Activated CD4-positive, alpha-beta T cell treated with anti-CD3 and anti-CD28 coated beads for 36 hours (primary cell): ENCODE measurements at places on chromosomes 11 and 22. TPM values are rescaled to one million over a fixed set of nuclear protein-coding genes. Genes with fewer than 3 reads are reported as not detected.

- H3K27ac ChIP-seq: no peak overlapping the region
- H3K4me3 ChIP-seq: no peak overlapping the region
- H3K27me3 ChIP-seq: peaks cover 4% of the 10 kb centered on the region
- DNase-seq: no peak
- H3K4me1 ChIP-seq: no peaks in the 10 kb centered on the region
These were observed 134.2 kb upstream of the CARD18 start for GRCh38 chr11:105273660-105274280.

GRCh38 chr22:37519268-37520195 is at the start of gene CARD10:
TSS of gene CARD10 (minus strand) at chr22:37519415. CDS start at chr22:37519200, 215 bp downstream.
- peaks cover 4% of the 10 kb centered on the region for H3K4me1 ChIP-seq
- no peak within 1 kb of the TSS for H3K27ac ChIP-seq
- DNase-seq: no peak

- no peaks in the 10 kb centered on the region for H3K36me3 ChIP-seq
- no peak for DNase-seq
- no peaks in the 10 kb centered on the region for H3K27me3 ChIP-seq
- H3K27ac ChIP-seq: no peak overlapping the region
- H3K4me1 ChIP-seq: no peaks in the 10 kb centered on the region
- H3K4me3 ChIP-seq: no peak overlapping the region
These were observed 45.8 kb upstream of the FIBIN start for GRCh38 chr11:26947904-26948639.

GRCh38 chr22:49958931-49959781 is 1.4 kb upstream of the PIM3 start:
- no peaks in the 10 kb centered on the region for H3K27me3 ChIP-seq
- peak overlapping the region; percentile 81 for H3K4me3 ChIP-seq
- DNase-seq: no peak
- peaks cover 15% of the 10 kb centered on the region for H3K4me1 ChIP-seq

DNA sequence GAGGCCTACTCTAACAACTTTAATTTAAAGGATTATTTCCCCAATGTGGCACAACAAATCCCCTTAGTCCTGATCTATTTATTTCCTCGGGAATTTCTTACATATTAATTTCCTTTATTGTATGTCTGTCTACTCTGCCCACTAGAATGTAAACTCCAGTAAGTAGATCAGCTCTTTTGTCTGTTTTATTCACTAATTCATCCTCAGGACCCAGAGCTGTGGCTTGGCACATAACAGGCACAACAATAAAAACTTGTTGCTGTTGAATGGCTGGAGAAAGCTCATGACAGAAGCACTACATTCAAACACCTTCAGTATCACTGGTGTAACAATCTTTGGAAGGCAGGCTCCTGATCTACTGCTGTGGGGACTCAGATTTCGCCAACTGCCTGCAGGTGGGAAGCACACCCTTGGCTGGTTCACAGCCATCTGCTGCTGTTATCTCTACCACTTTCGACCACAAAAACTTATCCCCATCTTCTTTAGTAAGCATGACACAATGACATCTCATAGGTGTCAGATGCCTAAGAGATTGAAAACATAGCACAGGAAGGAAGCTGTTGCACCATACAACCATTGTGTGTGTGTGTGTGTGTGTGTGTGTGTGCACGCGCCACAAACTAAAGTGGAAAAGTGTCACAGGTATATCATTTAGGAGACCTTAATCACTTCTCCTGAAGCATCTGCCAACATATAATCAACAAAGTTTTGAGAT is 11.9 kb downstream of the HIRA start:
- peaks cover 56% of the 10 kb centered on the region for H3K4me1 ChIP-seq
- DNase-seq: peak; percentile 65
- peaks cover 10% of the 10 kb centered on the region for H3K36me3 ChIP-seq

GRCh38 chr11:2102132-2102882 is 36.9 kb downstream of the IGF2 start:
- no peak overlapping the region for H3K27ac ChIP-seq
- H3K4me3 ChIP-seq: no peak overlapping the region
- peaks cover 8% of the 10 kb centered on the region for H3K27me3 ChIP-seq
- DNase-seq: no peak

DNA sequence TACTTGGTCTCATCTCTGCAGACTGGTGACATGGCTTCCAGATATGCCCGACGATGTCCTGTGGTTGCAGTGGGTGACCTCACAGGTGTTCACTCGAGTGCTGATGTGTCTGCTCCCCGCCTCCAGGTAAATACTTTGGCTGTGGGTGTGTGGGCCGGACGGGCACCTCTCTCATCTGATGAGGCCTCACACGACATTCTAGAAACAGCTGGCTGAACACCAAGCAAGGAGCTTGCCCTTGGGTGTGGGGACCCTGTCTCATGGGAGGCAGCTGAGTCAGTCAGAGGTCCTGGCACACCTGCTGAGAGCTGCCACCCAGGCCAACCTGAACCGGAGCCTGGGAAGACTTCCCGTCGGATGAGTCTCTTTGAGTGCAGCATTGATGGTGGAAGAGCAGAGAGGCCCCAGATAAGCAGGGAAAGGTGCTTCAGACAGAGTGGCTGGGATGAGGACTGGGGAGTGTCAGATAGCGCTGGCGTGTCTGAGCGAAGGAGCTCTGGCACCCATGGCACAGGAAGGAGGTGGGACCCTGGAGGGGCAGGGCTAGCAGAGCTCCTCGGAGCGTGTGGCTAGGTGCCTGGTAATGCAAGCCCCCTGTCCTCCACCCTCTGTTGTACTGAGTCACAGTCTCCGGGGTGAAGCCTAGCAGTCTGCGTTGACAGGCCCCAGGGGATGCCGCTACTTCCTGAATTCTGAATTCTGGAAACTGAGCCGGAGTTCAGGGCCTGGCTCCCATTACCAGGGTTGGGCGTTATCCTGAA is 10.4 kb upstream of the SAMM50 start:
- no peaks in the 10 kb centered on the region for H3K4me1 ChIP-seq
- no peak for DNase-seq
- no peak overlapping the region for H3K27ac ChIP-seq
- H3K27me3 ChIP-seq: peaks cover 9% of the 10 kb centered on the region
- no peak overlapping the region for H3K4me3 ChIP-seq

GRCh38 chr22:43239956-43240355 is 53.0 kb upstream of the TTLL12 start:
- no peak for DNase-seq
- H3K36me3 ChIP-seq: no peaks in the 10 kb centered on the region
- H3K4me1 ChIP-seq: no peaks in the 10 kb centered on the region
- H3K27me3 ChIP-seq: no peaks in the 10 kb centered on the region

DNA sequence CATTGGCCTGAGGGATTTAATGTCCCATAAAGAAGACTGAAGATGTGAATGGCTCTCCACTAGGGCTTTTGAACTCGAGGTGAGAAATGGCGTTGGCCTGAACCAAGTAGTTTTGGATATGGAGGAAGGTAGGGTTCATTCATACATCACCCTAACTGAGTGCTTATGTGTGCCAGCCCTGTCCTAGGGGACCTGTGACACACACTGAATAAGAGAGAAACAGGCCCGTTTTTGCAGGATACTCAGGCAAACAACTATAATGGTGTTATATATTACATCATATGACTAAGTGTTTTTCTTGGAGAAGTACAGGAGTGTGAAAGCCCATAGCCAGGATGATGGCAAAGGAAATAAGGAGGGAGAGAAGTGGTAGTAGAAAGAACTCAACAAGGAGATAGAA is 368.1 kb downstream of the TMEM135 start:
- H3K36me3 ChIP-seq: no peaks in the 10 kb centered on the region

The OR5P2 gene
- total RNA-seq: not detected

The EPS8L2 gene
- total RNA-seq: 10.5 TPM

The TMEM151A gene
- total RNA-seq: not detected

The OR8D4 gene
- total RNA-seq: not detected

The CHADL gene
- 0.11 TPM for total RNA-seq

The LRRC74B gene
- total RNA-seq: not detected
